ENCODE measurements at places on chromosomes 5 and 9.

- DNase-seq, result no peak
Measured at GRCh38 chr5:20088361-20088760, 100.4 kb upstream of the CDH18 start.

DNA sequence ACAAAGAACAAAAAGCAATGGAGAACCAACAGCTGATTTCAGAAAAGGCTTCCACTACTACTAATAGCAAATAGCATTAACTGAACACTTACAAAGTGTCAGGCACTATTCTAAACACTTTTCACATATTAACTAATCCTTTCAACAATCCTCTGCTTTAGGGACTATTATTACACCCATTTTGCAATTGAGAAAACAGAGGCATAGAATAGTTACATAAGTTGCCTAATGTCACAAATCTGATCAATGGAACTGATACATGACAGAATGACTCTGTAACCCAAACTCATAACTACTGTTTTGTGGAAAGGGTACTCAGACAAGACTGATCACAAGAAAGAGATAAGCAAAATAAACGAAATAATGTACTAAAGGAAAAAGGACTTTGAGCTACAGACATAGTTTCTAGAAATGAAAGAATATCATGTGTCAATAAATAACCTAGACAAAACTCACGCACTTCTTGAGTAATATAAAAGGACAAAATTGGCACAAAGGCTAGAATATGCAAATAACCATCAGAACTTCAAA is 31.3 kb downstream of the ABHD17B start:
- DNase-seq, result no peak

DNA sequence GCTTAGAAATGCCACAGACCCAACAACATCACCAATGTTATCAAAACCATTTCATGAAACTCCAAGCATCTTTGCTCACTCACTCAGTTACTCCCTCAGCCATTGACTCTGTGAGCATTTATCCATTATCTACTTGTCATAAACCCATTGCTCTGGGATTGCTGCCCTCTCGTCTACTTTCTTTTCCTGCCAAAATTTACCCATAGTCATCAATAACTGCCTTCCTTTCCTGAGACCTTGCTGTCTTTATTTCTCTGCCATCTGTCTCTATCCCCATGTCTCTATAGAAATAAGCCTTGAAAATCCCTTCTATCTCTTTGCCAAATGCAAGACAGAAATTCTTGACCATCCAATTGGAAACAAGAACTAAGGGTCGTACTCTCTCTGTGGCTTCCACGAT is 26.4 kb upstream of the PUM3 start:
- DNase-seq, result no peak

GRCh38 chr5:150510460-150511263 is 2.7 kb downstream of the NDST1 start:
- no peak for DNase-seq
